ENCODE measurements at places on chromosomes 5 and 9.

- DNase-seq = no peak
These were observed 39.6 kb upstream of the RXRA start for GRCh38 chr9:134286471-134287245.

GRCh38 chr5:87400305-87400899 is 12.3 kb downstream of the CCNH start:
- DNase-seq = no peak

- DNase-seq = no peak
These were observed 27.0 kb downstream of the TRIM14 start for GRCh38 chr9:98091735-98092612.

DNA sequence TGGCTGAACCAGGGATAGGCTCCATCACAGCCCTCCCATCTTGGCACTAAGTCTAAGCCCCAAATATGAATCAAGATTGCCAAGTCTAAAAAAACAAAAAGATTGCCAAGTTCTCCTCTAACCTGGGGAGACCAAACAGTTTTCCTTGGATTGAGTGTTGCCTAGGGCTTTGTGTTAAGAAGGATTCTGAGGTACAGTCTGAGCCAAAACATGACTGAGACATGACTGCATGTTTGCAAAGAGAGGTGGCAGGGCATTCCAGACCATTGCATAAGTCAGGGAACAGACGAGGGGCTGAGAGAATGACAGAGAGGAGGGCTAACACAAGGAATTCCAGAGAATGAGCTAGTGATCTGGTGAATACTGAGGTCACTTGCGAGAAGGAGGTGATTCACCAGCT is 11.4 kb downstream of the LAMC3 start:
- no peak for DNase-seq

GRCh38 chr9:105128908-105129600 is 115.4 kb upstream of the SLC44A1 start:
- DNase-seq = no peak

- DNase-seq = no peak
These were observed 85.9 kb downstream of the GALNT10 start for GRCh38 chr5:154276261-154276972.

GRCh38 chr9:93084471-93084881 is 11.5 kb upstream of the CARD19 start:
- no peak for DNase-seq

- DNase-seq = no peak
These were observed 69.6 kb downstream of the CCDC171 start for GRCh38 chr9:15622318-15622971.

GRCh38 chr5:66639037-66639436 is 42.8 kb downstream of the MAST4 start:
- no peak for DNase-seq

DNA sequence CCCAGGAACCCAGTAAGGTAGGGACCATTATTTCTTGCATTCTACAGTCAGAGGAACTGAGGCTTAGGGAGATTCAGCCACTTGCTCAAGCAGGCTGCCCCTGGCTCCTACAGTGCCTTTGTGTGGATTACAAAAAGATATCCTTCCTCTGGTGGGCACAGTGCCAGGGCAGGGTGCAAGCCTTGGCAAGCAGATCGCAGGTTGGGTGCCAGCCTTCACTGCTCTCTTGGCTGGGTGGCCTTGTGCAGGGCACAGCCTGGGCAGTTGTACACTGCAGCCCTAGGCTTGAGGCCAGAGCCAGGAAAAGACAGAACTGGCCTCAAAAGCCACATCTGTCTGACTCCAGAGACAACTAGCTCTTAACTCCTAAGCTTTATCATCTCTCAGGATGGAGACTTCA is 15.0 kb downstream of the DOCK2 start:
- no peak for DNase-seq

DNA sequence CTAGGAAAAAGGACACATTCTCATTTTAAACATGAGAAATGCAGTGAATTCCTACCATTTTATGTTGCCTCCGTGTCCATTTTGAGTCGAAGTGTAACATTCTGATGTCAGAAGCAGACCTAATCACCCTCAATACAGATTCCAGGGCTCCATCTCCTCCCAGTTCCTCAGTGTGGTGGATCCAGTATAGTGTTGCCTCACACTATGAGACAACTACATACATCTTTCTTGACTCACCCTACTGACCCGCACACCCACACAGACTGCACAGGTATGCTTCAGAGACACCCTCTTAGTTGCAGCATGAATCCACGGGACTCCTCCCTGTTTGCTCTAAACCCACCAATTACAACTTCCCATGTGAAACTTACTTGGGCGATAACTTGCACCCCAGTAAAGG is 564.9 kb downstream of the SEMA5A start:
- no peak for DNase-seq

- DNase-seq = no peak
These were observed 122.0 kb downstream of the GALNT10 start for GRCh38 chr5:154312576-154312975.

- DNase-seq = no peak
These were observed 3.0 kb upstream of the WNK2 start for GRCh38 chr9:93180938-93181337.

GRCh38 chr5:149946118-149946517 is 1.5 kb upstream of the PDE6A start:
- DNase-seq = no peak

- DNase-seq = no peak
These were observed 71.0 kb downstream of the FER start for GRCh38 chr5:108818613-108819272.

- DNase-seq = no peak
These were observed 1044.8 kb downstream of the DTWD2 start for GRCh38 chr5:117943541-117943940.
